HFFc6 (cell line): ENCODE measurements at places on chromosomes 6 and 20.

DNA sequence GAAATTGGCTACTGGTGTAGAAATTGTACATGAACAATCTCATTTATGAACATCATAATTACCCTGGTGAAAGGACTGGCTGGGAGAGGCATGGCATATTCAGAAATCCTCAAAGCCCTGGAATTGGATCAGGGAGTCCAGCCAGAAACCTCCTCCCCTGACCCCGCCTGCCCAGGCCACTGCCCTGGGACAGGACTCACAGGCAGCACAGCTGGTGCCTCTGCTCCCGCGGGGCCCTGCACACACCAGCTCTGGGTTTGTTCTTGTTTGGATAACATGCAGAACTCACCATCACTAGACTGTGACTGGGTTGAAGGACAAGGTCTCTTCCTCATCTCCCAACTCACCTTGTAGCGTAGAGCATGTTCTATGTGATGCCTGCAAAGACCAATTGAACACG lies 56.2 kb downstream of the AGPAT4 start:
- peaks cover 2% of the 10 kb centered on the region; the same call in 1 of the 2 replicates for H3K27me3 ChIP-seq
- H3K4me1 ChIP-seq = peaks cover 19% of the 10 kb centered on the region
- H3K27ac ChIP-seq = no peak overlapping the region
- H3K4me3 ChIP-seq = no peak overlapping the region
- no peak for DNase-seq

DNA sequence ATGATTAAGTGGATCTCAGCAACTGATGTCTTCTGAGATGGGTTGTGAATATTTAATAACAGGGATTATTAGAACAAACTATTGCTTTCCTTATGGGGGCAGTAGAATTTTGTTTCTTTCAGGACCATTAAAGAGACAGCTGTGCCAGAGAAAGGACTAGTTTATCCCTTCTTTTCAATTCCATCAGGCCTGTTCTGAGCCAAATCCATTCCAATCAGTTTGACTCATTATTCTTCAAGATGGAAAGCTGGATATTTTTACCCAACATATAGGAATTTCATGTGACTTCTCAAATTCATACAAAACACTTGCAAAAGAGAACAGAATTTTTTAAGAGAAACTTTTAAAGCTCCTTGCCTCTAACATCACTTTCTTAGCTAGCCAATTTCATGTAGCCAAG lies 722.0 kb upstream of the FLRT3 start:
- no peaks in the 10 kb centered on the region for H3K4me1 ChIP-seq
- H3K27ac ChIP-seq = no peak overlapping the region
- no peaks in the 10 kb centered on the region for H3K27me3 ChIP-seq
- peaks cover 7% of the 10 kb centered on the region; the same call in 1 of the 2 replicates for H3K36me3 ChIP-seq
- no peak for DNase-seq

DNA sequence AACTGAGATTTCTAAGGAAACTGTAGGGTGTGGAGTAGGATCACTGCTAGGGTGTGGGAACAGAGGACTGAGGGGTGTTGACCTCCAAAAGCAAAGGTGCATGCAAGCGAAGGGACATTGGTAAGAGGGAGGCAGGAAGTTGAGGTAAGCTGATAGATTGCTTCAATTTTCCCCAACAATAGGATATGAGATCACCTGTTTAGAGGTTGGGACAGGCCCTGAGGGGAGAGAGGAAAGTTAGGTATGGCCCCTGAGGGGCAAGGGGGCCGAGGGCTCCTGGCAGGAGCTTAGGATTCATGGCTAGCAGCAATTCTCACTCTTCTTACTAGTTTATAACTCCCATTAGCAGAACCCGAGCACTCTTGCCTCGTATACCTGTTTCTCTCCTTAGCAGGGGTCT lies 106.8 kb upstream of the RPS6KA2 start:
- no peaks in the 10 kb centered on the region for H3K4me1 ChIP-seq
- peaks cover 10% of the 10 kb centered on the region; the same call in 1 of the 2 replicates for H3K27me3 ChIP-seq
- H3K27ac ChIP-seq = no peak overlapping the region
- no peak overlapping the region for H3K4me3 ChIP-seq
- DNase-seq = no peak
- no peaks in the 10 kb centered on the region for H3K36me3 ChIP-seq

DNA sequence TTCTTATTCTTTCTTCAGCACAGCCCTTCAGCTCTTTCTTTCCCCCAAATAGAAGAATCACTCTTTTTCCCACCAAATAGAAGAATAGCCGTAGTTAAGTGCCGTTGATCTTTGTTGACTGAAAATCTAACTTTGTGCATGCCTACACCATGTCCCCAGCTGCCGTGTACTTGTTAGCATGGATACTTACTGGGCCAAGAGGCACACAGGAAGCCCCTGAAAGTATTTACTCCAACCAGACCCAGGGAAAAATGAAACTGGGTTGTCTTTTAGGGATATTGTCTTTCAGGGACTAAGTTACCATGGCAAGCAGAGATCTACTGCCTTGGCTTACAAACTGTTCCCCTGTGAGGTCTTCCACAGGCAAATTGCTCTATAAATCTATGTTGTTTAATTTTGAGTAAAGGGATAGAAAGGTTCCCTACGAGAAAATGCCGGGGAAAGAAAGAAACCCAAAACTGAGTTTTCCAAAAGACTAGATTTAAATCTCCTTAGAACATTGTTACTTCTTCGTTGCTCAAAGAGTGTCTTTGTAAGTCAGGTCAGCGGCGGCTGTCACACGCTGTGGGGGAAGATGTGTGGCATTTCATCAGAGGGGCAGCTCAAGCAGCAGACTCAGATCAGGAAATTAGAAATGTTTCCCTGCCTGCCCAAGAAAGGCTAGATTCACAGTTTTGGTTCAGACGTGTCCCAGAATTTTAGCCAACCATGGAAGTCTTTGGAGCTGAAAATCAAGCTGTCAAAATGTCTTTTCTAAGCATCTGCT lies 188.2 kb upstream of the PRND start:
- no peak overlapping the region for H3K4me3 ChIP-seq
- no peaks in the 10 kb centered on the region for H3K27me3 ChIP-seq
- H3K4me1 ChIP-seq = 0 out of 2 replicates have a peak, but pooled peaks cover 5% of the 10 kb centered on the region

DNA sequence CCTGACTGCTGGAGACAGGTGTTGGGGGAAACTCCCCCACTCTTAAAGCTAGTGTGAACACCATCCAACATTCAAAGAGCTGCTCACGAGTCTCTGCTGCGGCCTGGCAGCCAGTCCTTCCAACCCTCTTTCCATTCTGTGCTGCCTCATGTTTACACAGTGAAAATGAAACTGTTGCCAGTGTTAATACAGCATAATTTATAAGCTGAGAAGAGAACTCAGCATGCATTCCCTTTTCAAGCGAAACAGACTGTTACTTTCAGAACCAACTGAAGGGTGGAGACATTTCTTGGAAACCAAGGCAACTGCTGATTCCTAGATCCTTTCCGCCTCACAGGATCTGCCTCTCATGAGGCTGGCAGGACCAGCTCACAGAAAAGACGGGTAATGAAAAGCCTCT lies 533.8 kb upstream of the ID4 start:
- H3K4me1 ChIP-seq = peaks cover 5% of the 10 kb centered on the region; the same call in 1 of the 2 replicates
- H3K27me3 ChIP-seq = no peaks in the 10 kb centered on the region
- no peaks in the 10 kb centered on the region for H3K36me3 ChIP-seq
- no peak for DNase-seq
- no peak overlapping the region for H3K27ac ChIP-seq

DNA sequence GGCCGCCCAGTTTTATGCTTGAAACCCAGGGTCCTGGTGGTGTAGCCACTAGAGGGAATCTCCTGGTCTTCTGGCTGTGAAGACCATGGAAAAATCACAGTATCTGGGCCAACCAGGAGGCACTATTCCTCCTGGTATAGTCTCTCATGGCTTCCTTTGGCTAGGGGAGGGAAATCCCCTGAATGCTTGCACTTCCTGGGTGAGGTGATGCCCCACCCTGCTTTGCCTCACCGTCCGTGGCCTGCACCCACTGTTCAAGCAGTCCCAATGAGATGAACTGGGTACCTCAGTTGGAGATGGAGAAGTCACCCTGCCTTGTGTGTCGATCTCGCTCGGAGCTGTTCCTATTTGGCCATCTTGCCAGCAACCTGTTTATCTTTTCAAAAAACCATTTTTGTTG lies 10.1 kb upstream of the ZNF337 start:
- no peak overlapping the region for H3K27ac ChIP-seq
- peaks cover 11% of the 10 kb centered on the region for H3K36me3 ChIP-seq
- no peak overlapping the region for H3K4me3 ChIP-seq
- no peak for DNase-seq
- no peaks in the 10 kb centered on the region; the same call in 1 of the 2 replicates for H3K4me1 ChIP-seq

- DNase-seq = no peak
- H3K27me3 ChIP-seq = no peaks in the 10 kb centered on the region; the same call in 1 of the 2 replicates
- peaks cover 59% of the 10 kb centered on the region for H3K4me1 ChIP-seq
- H3K36me3 ChIP-seq = peaks cover 6% of the 10 kb centered on the region
- H3K4me3 ChIP-seq = peak overlapping the region; percentile 79
- H3K27ac ChIP-seq = peak overlapping the region; percentile 74
Observed at GRCh38 chr6:45480752-45481415, 103.2 kb upstream of the SUPT3H start.

- H3K27me3 ChIP-seq = peaks cover 2% of the 10 kb centered on the region; the same call in 1 of the 2 replicates
- no peak for DNase-seq
- no peaks in the 10 kb centered on the region for H3K4me1 ChIP-seq
- peaks cover 3% of the 10 kb centered on the region for H3K36me3 ChIP-seq
Observed at GRCh38 chr20:59634435-59635005, 30.2 kb downstream of the PHACTR3 start.

GRCh38 chr20:38602185-38602581 lies 574 bp downstream of the ARHGAP40 start:
- H3K27ac ChIP-seq = no peak overlapping the region
- peaks cover 24% of the 10 kb centered on the region for H3K27me3 ChIP-seq
- peaks cover 24% of the 10 kb centered on the region for H3K4me1 ChIP-seq
